ENCODE measurements at places on chromosomes 4 and X. TPM values are rescaled to one million over a fixed set of nuclear protein-coding genes. Genes with fewer than 3 reads are reported as not detected.

Gene SEPTIN6
- 4.1 TPM for total RNA-seq

Gene OTC
- total RNA-seq: 2.8 TPM

Gene SLBP
- 8.7 TPM for total RNA-seq

Gene MAGEA1
- not detected for total RNA-seq
